CD4-positive, alpha-beta T cell treated with Interleukin-17A for 4 hours (primary cell): ENCODE measurements at places on chromosomes 11 and 22.

- no peak for DNase-seq
These were observed 27.8 kb upstream of the CCDC134 start for GRCh38 chr22:41772645-41773044.

- DNase-seq: no peak
These were observed 50.9 kb upstream of the CDON start for GRCh38 chr11:126113515-126113957.

DNA sequence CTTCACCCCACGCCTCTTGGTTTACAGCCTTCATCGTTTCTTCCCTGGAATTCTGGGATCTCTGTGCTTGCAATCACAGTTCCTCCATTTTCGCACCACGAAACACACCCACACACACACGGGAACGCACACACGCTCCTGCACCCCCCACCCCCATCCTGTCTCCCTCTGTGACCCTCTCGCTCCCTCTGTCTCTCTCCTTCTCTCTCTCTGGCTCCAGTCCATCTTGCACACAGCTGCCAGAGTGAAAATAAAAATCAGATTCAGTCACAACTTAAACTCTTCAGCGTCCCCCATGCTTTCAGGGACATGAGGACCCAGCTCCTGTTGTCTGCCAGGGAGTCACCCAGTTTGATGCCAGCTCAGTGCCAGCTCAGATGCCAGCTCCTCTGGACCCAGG is 3.0 kb downstream of the GAL start:
- no peak for DNase-seq

DNA sequence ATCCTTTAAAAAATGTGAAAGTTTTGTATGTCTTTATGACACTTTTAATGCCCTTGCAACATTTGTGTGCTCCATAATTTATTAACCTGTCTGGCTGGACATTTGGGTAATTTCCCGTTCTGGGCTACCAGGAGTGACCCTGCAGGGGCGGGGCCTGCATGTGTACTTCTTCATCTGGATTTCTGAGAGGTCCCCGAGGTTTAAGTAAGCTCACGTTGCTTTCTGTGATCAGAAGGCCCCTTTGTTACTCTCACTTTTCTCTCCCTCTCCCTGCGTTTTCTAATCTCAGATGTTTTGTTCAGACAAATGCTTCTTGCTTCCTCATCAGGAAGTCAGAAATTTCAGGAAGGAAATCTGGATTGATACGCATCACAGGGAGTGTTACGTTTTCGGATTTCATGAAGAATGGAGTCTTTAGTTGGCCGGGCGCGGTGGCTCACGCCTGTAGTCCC is 78.9 kb upstream of the CRYBB3 start:
- DNase-seq: no peak

GRCh38 chr11:64371201-64371600 is 12.2 kb downstream of the RPS6KA4 start:
- DNase-seq: no peak
